ENCODE measurements at places on chromosomes 6 and 20. TPM values are rescaled to one million over a fixed set of nuclear protein-coding genes. Genes with fewer than 3 reads are reported as not detected.
A peak's percentile ranks its signal among the peaks of the same experiment; 100 is the strongest.

Gene SLC22A16
- 0.13 TPM for polyA plus RNA-seq

Gene SOX18
- 22.3 TPM for polyA plus RNA-seq

Gene LY6G6D
- not detected for polyA plus RNA-seq

Gene TMEM200A
- 0.94 TPM for polyA plus RNA-seq

Gene SERINC3
- 20.8 TPM for polyA plus RNA-seq

DNA sequence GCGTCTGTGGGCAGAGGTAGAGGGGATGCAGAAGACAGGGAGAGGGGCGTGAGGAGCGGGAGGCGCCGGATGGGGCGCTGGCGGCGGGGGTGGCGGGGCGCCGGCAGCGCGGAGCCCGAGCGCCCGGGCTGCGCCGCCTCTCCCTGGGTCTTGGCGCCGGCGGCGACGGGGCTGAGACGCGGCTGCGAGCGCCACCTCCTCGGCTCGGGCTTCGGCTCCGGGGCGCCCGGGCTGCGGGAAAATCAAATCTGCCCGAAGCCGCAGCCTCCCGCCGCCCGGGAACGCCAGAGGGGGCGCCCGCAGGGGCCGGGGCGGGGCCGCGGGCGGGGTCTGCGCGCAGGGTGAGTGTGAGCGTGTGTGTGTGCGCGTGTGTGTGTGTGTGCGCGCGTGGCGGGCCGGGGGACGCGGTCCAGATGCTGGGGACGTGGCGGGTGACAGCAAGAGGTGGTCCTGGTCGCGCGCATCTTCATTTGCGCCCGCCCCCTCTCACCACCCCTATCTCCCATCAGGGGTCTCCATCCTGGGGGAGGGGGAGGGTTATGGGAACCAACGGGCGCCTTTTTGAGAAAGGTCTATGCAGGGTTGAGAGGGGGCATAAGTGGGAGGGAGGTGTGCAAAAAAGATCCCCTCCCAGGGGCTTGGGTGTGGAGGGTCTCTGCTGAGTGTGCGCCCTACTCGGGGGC is 646 bp upstream of the CPNE5 start:
- peak; percentile 76 for DNase-seq

GRCh38 chr20:15756754-15757115 is 816.5 kb downstream of the KIF16B start:
- no peak for DNase-seq

- DNase-seq = no peak
These were observed 21.9 kb downstream of the TBXT start for GRCh38 chr6:166145751-166146150.

GRCh38 chr6:3482869-3483268 is 26.0 kb upstream of the SLC22A23 start:
- DNase-seq = no peak

- DNase-seq = no peak
These were observed 284.1 kb upstream of the PLN start for GRCh38 chr6:118263921-118264486.

DNA sequence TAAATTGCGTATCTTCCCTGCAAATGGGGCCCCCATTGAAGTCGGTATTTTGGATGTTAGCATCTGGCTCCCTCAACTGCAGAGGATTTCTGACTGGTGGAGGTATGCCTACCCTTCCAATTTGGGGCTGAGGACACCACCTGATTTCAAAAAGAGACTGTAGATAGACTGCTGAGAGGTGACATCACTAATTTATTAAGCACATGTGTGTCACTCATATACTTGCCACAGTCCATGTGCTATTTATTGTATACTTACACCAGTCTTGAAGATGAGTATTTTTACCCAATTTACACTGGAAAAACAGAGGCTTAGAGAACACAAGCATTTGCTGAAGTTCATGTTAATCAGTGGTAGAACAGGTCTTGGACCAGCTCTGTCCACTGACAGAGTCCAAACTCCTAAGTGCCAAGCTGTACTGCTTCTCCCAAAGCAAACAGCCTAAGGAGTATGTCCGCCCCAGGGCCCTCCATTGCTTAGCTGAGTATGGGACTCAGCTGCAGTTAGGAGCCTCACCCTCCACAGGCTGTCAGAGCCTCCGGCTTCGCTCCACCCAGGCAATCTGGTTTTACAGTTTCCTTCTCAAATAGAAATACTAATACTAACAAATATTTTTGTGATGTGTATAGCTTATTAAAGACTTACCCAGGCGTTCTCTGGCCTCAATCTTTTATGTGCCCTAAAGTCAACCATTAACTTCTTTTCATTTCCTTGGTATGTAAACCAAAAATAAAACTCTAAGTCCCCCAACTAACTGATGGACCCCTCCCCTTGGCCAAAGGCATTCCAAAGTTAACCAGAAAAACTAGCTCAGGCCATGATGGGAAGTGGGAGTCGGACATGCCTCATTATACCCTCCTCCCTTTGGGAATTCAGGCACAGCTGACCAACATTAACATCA is 17.5 kb downstream of the RIN2 start:
- no peak for DNase-seq

DNA sequence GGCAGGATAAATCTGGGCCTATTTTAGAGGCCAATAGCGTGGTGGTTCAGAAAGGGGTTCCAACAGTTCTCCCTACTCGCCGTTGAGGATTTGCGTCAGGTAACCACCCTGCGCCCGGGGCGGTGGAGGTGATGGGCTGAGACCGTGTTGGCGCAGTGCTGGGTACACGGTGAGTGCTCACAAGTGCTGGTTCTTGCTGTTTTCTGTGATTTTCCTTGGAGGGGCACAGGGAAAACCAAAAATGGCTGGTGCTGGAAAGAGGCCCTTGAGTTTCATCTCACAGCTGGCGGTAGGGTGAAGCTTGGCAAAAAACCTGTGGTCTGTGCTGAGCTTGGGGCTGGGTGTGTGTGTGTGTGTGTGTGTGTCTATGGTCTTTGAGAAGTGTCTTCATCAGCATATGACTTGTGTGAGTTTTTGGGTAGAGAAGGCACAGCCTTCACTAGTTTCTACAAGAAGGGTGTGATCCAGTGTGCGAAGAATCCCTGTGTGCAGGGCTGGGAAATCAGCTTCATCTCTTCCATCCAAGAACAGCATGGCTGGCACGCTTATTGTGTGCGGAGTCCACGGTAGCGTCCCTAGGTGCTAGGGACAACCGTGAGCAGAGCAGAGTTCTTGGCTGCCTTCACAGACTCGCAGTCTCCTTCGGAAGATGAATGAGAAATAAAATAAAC is 35.3 kb upstream of the SCRT2 start:
- peak; percentile 27 for DNase-seq

DNA sequence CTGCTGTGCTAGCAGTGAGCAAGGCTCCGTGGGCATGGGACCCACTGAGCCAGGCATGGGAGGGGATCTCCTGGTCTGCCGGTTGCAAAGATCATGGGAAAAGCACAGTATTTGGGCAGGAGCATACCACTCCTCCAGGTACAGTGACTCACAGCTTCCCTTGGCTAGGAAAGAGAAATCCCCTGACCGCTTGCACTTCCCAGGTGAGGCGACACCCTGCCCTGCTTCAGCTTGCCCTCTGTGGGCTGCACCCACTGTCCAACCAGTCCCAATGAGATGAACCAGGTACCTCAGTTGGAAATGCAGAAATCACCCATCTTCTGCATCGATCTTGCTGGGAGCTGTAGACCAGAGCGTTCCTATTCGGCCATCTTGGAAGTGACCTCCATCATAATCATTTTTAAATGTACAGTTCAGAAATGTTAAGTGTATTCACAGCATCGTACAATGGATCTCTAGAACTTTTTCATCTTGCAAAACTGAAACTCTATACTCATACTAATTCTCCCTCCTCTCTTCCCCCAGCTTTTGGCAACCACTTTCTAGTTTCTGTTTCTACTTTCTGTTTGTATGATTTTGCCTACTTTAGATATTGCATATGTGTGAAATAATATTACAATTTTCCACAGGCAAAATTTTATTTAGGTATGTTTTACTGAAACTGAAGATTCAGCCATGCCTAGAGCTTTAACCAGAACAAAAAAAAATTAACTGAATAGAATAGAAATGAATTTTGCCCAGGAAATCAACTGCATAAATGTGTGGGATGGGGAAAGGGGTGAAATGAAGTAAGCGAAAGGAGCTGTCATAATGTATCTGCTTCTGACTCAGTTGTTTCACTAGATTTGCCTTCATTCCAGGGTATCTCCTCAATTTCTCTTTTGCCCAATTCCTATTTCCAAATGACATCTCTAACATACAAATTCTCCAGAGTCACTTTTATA is 100.0 kb downstream of the RWDD2A start:
- no peak for DNase-seq

GRCh38 chr6:111068866-111069234 is 18.5 kb upstream of the SLC16A10 start:
- no peak for DNase-seq

GRCh38 chr6:37288247-37288646 is 30.3 kb upstream of the TMEM217 start:
- no peak for DNase-seq

- DNase-seq = no peak
These were observed 81.1 kb downstream of the STXBP5 start for GRCh38 chr6:147285087-147285855.

DNA sequence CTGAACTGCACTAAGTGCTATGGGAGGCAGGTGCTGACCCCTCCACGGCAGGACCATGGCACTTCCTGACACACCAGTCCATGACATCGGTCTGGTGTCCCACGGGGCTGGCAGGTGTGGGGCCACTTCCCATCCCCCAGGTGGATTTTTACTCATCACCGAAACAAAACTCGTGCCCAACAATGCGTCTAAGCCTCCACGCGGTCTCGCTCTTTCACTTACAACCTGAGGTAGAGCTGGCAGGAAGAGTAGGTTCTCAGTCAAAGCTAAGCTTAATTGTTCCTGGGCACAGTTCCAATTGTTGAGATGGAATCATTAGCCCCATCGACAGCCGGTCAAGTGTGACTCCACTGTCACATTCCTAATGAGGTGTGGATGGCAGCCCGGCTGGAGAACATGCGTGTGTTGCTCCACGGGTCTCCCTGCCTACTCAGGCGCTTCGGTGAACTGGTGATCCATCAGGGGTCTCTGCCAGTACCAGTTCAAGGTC is 125.7 kb downstream of the SLC23A2 start:
- DNase-seq = peak; percentile 65

- no peak for DNase-seq
These were observed 109.8 kb downstream of the PTPRK start for GRCh38 chr6:128410584-128410983.
